ENCODE measurements at places on chromosomes 4 and X.

- DNase-seq: no peak
Measured at GRCh38 chrX:106912864-106913263, 7.3 kb upstream of the CLDN2 start.

- DNase-seq: no peak
Measured at GRCh38 chrX:55142206-55142918, 53.5 kb downstream of the PAGE2 start.

DNA sequence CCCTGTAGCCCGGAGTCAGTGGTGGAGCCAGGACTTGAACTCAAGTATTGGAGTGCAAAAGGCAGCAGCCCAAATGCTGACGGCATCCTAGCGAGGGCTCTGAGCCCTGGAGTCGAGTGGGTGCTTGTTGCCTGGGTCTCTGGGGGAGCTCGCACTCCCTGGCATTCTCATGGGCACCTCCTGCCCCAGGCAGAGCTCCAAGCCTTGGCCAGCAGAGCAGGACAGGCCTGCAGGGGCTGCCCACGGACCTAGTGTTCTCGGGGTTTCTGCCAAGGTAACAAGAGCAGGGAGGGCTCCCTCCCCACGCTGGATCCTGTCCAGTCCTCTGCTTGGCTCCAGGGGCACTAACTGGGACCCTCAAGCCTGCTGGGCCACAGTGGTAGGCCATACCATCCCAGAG lies 17.6 kb upstream of the WFS1 start:
- DNase-seq: no peak

DNA sequence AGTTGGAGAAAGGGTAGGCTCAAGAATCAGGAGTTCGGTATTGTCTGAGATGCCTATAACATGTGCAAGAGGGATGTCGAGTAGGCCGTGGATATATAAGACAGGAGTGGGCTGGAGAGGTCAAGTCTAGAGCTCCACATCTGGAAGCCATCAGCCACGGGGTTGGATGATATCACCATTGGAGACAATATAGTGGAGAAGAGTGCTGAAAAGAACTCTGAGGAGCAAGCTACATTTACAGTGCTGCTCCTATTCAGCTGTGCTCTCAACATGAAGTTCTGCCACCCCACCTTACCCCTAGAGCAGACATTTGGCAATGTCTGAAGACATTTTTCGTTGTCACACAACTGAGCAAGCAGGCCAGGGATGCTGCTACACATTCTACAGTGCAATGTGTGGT lies 20.9 kb upstream of the PLAC1 start:
- no peak for DNase-seq

GRCh38 chr4:1192493-1193205 lies 20.3 kb upstream of the SPON2 start:
- DNase-seq: peak; percentile 73

DNA sequence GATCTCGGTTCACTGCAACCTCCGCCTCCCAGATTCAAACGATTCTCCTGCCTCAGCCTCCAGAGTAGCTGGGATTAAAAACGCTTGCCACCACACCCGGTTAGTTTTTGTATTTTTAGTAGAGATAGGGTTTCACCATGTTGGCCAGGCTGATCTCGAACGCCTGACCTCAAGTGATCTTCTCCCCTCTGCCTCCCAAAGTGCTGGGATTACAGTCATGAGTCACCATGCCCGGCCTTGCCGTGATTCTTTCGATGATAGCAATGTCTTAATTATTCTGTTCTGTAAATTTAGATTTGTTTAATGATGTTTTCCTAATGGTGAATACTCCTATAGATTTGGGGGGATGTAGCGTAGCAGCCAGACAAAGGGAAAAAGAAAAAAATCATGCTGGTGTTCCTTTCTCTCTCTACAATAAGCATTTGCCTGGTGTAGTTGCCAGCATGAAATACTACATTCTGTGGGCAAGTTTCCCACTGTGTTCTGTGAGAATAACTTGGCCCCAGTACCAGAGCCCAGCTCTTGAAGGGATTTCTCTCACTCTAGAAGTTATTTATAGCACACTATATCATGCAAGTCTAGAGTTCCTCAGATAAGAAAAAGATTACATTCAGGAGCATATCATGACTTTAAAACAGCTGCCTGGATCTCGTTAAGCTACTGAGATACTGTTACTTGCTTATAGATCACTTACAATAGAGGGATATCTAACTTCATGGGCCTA lies 15.4 kb downstream of the NIPAL1 start:
- DNase-seq: no peak

DNA sequence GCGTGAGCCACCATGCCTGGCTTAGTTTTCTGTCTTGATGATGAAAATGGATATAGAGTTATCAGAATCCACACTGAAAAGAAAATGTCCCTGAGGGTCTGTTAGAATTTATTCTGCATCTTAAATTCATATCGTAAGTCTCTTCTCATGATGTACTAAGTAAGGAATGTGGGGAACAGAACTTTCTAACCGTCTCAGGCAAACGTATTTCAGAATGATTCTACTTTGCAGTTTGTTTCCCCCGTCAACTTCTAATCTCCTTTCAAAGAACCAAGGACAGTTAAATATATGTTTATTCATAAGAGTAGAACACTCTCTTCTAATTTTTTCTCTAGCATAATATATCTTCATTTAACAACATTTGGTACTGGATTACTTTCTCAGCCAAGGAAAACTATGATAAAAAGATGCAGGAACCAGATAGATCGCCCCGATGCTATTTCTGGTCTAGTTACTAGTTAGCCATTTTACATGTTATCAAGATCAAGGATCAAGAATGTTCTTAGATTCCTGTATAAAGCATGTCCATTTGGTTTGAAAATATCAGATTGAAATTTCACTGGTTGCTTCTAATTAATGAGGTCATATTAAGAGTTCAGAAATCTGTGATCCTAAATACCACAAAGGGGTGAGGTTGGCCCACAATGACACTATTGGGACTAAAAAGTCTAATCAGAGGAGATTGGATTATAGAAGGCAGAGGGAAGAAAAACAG lies 49.5 kb downstream of the METTL14 start:
- no peak for DNase-seq

DNA sequence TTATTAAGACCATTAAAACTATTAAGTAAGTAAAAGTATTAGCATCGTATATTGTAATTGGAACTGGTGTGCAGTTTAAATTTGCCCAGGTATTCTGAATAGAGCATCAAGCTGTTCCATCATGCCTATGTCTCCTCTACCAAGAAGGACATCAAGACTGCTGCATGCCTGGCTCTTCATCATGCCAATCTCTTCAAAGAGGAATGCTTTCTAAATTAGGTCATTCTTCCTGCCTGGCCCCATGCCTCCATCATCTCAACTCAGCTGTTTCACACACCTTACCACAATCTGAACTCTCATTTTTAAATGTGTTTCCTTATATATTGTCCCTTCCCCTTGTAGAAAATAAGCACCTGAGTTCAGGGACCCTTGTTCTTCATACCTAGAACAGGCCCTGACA lies 270.5 kb upstream of the PPARGC1A start:
- DNase-seq: no peak

- no peak for DNase-seq
Measured at GRCh38 chrX:41293269-41293668, 40.7 kb upstream of the DDX3X start.

GRCh38 chrX:151852294-151852693 lies 60.4 kb upstream of the MAGEA4 start:
- no peak for DNase-seq

GRCh38 chrX:37060999-37061398 lies 52.8 kb downstream of the FAM47C start:
- peak; percentile 78 for DNase-seq

GRCh38 chrX:143437439-143437838 lies 79.8 kb downstream of the SPANXN3 start:
- DNase-seq: no peak

DNA sequence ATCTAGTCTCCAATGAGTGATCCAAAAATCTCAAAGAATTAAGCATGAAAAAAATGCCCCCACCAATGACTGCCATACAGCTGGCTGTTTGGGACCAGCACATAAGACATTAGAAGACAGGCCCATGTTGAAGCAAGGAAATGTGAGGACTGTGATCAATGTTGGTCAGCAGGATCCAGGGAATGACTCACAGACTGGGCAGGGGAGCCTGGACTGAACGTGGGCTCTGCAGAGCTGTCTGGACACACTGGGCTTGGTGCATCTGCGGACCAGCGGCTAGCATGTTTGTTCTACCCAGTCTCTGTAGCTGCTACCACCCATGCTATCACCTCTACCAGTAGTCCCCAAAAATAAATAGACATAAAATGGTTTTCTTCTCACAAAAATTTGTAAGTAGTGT lies 108.6 kb downstream of the PALLD start:
- no peak for DNase-seq

GRCh38 chr4:168584321-168584771 lies 87.5 kb downstream of the PALLD start:
- no peak for DNase-seq

Measured in T47D (cell line).